ENCODE measurements at places on chromosomes 5 and 9.

DNA sequence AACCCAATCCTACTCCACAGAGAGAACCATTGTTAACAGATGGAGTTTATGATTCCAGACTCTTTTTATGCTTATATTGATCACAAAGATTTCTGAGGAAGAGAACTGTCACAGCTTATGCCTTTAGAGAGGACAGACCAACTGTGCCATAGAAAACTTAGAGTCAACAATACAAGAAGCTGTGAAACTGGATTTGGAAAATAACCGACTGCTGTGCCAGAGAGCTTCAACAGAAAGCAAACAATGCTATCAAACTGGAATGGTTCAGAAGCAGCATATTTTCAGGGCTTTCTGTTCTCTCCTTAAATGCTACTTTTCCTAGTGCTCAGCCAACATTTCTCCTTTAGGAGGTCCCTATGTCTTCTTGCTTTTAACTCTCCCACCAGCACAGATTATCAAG lies 5.0 kb downstream of the DCTN4 start:
- no peak for DNase-seq

DNA sequence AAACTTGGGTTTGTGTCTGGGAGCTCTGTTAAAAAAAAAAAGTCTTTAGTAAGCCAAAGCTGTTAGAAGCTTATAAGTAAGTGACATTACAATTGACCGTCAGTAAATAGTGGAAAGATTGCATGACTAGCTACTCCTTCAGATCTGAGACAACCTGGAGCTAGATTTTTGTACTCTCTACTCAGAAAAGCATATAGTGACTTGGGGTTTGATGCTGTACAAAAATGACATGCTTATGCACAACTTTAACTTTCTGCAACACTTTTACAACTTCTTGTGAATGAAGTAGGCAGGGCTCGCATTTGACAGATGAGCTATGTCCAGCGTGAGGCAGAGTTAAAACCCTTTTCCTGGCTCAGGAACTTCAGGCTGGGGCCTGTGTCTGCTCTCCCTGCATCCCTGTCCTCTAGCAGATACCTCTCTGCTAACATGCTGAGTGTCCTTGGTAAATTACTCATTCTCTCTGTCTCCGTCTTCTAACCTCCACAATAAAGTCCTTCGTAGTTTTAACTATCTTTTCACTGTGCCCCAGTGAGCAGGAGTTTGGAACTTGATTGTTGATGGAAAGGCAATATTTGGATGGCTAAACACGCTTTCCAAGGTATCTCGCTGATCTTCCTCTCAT lies 471 bp upstream of the GHR start:
- DNase-seq: no peak

- DNase-seq: peak; percentile 83
Observed at GRCh38 chr5:81194633-81195334, 38.3 kb upstream of the CKMT2 start.

DNA sequence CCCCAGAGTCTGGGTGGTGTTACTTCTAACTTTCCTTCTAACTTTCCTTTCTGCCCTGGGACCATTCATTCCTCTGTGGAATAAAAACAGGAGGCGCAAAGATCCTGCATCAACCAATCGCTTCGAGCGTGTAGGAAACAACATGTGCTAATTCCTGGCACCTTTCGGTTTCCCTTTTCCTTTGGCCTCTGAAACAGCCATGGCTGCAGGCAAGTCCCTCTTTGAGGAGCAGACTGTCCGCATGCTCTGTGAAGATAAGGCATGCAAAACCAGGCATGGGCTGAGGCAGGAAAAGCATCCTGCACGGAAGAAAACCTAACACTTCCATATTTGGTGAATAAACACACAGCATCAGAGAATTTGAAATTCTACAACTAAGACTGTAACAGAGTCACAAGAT lies 128.3 kb downstream of the HSD17B3 start:
- no peak for DNase-seq

DNA sequence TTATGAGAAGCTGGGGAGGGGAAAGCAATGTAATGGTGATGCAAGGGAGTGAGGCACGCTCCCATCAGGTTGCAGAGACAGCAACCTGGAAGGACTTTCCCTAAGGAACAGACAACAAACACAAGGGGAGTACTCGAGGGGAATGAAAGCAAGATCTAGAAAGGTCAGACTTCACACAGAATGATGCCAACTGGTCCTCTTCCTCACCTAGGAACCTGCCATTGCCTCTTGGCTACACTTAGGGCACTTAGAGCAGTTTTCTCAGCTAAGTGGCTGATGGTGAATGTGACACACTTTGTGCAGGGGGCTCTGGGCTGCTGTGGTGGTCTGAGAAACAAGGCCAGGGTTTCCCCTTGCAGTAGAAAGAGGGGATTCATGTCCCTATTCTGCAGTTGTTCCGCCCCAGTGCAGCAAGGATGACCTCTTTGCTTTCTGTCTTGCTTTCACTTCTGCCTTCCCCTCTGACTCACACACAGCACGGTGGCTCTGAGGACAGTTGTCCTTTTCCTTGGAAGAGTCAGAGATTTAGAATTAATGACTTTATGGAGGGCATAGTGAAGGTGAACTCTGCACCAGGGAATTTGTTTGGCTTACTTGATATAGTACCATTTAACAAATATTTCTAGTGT lies 394.0 kb upstream of the KLF4 start:
- DNase-seq: no peak

DNA sequence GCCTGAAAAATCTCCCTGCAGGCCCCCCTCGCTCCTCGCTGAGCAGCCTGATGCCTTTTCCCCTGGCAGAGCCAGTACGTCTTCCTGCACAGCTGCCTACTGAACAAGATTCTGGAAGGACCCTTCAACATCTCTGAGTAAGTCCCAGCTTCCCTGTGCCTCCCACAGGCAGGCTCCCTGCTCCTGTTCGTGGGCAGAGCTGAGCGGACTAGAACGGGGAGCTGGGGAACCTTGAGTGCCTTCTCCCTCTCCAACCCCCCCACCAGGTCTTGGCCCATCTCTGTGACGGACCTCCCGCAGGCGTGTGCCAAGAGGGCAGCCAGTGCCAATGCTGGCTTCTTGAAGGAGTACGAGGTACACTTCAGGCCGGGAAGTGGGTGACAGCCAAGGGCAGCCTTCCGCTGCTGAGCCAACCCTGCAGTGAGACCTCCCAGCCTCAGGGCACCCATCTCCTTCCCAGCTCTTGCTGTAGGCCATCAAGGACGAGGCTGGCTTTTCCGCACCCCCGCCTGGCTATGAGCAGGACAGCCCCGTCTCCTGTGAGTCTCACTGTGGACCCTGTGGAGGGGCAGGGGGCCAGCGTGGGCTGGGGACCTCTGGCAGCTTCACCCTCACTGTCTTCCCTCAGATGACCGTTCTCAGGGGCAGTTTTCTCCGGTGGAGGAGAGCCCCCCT lies 21.1 kb upstream of the SPTLC1 start:
- DNase-seq: no peak

DNA sequence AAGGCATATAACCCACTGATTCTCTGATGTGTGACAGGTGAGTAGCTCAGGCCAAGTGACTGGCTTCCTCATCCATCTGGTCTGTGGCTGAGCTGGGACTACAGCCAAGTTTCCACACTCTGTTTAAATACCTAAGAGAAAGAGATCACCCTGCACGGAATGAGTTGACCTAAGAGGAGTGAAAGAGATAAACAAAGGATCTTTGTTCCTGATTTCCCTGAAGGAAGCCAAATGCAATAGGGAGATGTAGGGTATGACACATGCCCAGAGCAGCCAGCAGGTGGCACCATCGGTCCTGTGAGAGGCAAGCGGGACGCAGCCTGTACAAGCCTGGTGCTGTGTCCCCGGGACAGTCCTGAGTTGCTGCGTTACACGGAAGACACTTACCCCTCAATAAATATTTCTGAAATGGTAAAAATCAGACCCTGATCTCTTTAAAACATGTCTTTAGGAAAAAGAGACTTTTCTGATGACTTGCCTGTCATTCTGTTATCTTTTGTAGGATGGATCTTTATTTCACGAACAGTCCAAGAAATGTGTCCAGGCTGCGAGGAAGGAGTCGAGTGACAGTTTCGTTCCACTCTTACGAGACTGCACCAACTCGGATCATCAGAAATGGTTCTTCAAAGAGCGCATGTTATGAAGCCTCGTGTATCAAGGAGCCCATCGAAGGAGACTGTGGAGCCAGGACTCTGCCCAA lies 41.1 kb downstream of the GALNT12 start:
- DNase-seq: peak; percentile 75

- DNase-seq: no peak
Observed at GRCh38 chr5:1083823-1084605, 27.8 kb downstream of the SLC12A7 start.

DNA sequence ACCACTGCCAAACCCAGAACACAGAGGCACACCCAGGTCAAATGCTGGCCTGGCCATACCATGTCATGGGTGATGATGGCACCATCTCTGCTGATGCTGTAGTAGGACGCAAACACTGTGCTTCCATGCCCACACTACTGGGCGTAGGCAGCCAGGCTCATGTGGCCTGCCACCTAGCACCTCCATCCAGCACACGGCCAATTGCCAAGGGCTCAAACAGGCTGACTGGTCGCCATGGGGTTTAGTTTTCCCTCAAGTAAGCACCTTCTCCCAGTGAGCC lies 39.4 kb downstream of the BICD2 start:
- no peak for DNase-seq

DNA sequence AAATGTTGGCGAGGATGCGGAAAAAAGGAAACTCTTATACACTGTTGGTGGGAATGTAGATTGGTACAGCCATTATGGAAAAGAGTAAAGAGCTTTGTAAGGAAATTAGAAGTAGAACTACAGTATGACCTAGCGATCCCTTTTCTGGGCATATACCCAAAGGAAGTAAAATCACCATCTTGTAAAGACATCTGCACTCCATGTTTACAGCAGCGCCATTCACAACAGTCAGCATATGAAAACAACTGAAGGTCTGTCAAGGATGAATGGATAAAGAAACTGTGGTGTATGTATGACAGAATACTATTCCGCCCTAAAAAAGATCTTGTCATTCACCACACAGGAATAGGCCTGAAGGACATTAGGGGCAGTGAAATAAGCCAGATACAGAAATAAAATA lies 27.7 kb upstream of the SLC25A51 start:
- no peak for DNase-seq

DNA sequence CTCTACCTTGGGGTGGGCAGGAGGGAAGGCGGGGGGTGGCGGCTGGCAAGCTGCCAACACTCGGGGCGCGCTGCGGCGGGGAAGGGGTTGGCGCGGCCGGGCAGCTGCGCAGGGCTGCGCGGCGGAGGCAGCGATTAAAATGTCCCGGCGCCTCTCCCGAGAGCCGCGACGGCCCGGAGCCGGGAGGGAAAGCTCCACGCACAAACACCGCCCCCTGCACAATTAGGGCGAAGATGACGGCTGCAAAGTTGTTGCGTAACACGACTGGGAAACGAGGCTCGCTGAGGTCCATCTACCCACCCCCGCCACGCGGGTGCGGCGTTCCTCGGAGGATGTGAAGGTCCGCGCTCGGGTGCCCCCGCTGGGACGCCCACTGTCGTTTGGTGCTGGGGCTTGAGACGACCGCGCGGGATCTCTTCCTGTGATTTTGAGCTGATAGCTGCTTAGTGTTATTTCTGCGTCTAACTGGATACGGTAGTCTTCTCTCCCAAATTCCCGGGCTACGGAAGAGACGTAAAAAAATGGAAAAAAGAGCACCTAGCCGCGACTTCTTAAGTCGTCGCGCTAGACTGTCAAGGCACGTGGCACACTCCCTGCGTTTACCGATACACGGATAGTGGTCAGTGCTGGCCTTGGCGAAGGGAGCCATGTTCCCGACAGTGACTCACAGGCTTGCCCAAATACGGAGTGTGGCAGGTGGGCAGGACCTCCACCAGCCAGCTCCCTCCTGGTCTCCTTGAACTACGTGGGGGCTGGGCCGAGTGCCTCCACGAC lies 958 bp upstream of the NFIL3 start:
- DNase-seq: peak; percentile 53

DNA sequence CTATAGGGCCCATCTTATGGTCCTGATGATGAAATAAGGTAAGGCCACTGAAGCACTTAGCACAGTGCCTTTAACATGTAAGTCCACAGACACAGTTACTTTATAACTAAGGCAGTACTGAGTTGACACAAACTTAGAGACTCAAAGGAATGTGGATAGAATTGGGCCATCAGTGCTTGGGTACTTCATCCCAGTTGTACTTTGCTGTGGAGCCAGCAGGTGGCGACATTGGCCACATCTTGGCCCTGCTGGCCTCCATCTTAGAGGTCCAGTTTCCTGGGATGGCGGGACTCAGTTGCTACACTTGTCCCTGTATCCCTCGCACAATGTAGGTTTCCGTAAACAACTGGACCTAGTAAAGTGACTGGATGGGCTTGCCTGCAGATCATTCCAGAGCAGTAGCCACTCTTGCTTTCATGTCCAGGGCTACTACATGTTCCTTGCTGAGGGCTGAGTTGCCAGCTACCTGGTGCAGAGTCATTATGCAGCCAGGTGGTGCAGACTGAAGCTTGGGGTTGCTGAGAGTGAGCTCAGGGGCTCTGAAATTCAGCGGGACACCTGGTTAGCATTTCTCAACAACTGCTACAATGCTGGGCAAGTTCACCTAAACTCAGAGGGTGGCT lies 10.6 kb downstream of the MTAP start:
- DNase-seq: peak; percentile 63

- DNase-seq: no peak
Observed at GRCh38 chr5:122073018-122073417, 5.0 kb downstream of the LOX start.

GRCh38 chr9:126436545-126437267 lies 110.1 kb downstream of the MVB12B start:
- DNase-seq: no peak

GRCh38 chr5:1343931-1344901 lies 683 bp downstream of the CLPTM1L start:
- peak; percentile 28 for DNase-seq

All from stimulated activated CD4-positive, alpha-beta T cell treated with anti-CD3 and anti-CD28 coated beads, Interleukin-12 subunit alpha, Interleukin-12 subunit beta, amount 100 ng/mL, for 4 hours (primary cell).